ENCODE measurements at places on chromosomes 3 and 15. TPM values are rescaled to one million over a fixed set of nuclear protein-coding genes. Genes with fewer than 3 reads are reported as not detected.

The LRRN1 gene
- total RNA-seq, result under 0.01 TPM

The FEM1B gene
- 61.7 TPM for total RNA-seq

The INAFM2 gene
- 11.9 TPM for total RNA-seq

The NRROS gene
- 0.32 TPM for total RNA-seq

The GPR15 gene
- total RNA-seq, result not detected

The GRIP2 gene
- total RNA-seq, result 0.64 TPM

The TPRG1 gene
- total RNA-seq, result 1.3 TPM

The CPN2 gene
- total RNA-seq, result not detected

DNA sequence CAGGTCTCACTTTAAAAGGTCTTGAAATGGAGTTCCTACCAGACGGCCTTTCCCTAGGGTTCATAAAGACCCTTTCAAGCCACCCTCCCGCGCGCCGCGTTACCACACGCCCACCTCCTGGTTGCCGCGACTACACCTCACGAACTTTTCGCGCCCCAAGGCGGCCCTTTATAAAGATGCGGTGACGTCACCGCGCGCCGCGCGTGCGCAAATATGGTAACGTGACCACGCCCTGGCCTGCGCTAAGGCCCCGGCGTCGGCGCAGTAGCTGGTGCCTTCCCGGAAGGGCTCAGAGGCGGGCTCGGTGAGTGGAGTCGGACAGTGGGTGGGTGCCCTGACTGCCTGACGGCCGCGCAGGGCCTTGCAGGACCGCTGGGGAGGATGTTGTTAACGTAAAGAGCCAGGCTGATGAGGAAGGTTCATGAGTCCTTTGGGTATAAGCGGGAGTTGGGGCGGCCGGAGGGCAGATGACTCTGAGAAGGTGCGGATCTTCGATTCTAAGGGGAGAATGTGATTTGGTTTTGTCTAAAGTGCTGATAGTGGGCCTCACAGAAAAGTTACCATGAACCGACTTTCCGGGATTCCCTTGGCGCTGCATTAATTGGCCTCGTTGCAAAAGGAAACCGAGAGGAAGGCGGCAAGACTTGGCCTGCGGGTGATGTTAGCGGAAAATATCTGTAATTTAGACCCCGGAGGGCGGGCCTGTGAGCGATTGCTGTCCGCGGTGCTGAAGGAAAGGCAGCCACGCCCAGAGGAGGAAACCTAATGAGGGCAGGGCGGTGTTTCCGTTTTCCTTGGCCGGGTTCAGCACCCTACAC lies 54.4 kb downstream of the FEZF2 start:
- DNase-seq, result peak; percentile 84

- no peak for DNase-seq
Observed at GRCh38 chr3:46942076-46942475, 34.5 kb downstream of the CCDC12 start.

- no peak for DNase-seq
Observed at GRCh38 chr3:150421256-150421655, 13.2 kb downstream of the TSC22D2 start.

- DNase-seq, result no peak
Observed at GRCh38 chr3:64079369-64080150, 56.3 kb upstream of the PSMD6 start.

GRCh38 chr3:143548393-143548792 lies 299.9 kb downstream of the SLC9A9 start:
- no peak for DNase-seq

DNA sequence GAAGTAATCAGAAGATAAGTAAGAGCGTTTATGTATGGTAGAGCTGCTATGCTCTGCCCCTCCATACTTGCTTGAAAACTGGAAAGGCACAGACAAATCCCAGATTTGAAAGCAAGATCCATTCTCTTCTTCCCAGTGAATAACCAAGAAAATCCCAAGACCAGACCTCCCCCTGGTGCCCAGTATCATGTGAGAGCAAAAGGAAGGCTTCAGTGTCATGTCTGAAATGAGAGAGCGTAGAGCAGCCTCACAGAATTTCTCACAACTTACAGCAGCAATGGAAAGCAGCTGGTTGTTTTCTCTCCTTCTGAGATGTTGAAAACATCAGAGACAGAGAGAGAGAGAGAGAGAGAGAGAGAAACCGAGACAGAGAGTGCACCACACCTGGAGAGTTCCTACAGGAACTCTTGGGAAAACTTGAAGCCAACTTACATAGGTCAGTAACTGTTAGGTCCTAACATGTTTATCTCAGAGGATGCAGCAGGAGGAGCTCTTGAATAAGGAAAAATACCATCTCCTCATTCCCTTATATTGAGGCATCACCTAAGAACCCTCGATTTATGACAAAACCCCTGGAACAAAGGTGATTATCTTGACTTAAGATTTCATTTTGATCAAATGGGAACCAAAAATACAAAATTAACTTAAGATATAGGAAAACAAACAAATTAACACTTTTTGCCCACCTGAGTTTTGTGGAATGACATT lies 273.3 kb downstream of the NSUN3 start:
- DNase-seq, result peak; percentile 63

DNA sequence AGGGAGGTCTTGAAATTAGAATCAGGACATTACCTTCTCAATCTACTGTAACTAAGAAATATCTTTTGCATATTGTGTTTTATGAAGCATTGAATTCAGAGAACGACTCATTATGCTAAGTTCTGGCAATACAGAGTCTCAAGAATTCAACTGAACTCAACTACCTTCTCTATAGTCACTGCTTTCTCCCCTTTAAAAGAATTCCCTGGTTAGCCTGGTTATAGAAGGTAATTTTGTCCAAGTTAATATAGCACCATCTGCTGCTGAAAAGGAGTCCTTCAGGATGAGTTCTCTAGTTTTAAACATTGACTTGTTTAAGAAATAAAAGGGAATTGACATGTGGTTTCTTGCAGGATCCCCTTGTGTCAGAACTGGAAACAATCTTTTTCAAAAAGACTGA lies 60.2 kb downstream of the IL16 start:
- DNase-seq, result peak; percentile 62

DNA sequence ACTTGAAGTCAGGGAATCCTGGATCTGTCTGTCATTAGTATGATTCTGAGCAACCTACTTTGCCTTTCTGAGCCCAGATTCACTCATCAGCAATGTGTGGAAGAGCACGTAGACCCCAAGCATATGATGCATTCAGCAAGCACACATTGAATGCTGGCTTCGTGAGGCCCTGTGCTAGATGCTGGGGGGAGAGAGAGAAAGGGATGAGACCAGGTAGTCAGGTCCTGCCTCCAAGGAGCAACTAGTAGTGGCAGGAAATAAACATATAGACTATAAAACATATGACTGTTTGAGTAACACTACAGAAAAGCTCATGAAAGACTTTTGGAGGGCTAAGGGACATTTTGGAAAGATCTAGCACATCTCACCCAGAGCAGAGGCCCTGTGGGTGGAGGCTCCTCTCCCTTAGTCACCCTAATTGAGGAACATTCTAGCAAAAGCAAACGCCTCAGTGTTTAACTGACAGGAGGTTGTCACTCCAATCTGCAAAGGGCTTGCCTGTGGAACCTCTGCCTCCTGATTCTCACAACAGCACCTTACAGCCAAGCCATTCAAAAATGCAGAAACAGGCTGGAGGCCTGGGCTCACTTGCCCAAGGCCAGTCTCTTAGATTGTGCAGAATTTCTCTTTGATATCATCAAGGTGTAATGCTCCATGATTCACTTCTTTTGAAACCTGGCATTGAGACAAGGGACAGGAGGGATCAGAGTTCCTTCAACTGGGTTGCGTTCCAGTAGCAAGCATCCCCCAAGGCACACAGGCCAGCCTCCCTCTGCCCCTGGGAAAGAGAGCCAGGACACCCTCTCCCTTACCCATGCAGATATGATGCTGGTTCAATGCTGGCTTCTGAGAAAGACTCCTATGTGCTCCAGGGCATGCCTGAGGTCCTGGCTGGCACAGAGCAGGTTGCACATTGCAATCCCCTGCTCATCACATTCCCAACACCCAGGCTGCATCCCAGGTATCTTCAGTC lies 26.1 kb downstream of the STARD5 start:
- no peak for DNase-seq

DNA sequence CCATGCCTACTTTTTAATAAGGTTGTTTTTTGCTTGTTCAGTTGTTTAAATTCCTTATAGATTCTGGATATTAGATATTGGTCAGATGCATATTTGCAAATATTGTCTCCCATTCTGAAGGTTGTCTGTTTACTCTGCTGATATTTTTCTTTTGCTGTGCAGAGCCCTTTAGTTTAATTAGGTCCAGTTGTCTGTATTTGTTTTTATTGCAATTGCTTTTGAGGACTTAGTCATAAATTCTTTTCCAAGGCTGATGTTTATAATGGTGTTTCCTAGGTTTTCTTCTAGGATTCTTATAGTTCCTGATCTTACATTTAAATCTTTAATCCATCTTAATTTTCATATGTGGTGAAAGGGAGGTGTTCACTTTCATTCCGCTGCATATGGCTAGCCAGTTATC lies 77.4 kb downstream of the PTPRG start:
- DNase-seq, result peak; percentile 30

- DNase-seq, result peak; percentile 30
Observed at GRCh38 chr3:9224490-9224889, 25.0 kb downstream of the SRGAP3 start.

DNA sequence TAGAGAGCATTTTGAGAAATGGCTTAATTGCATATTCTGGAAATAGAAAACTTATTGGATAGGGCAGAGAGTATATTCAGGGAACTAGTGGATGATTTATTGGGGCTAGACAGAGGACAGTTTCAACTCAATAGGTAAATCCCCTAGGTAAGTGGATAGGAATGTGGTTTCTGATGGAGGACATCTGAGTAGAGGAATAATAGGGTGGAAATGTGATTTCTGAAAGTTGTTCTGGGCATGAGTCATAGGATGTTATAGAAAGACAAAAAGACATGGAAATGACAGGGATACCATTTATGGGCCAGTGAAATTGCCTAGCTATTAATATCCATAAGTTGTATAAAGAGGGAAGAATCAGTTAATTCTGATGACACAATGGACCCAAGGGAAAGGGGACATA lies 563.3 kb upstream of the GOLIM4 start:
- no peak for DNase-seq

- no peak for DNase-seq
Observed at GRCh38 chr3:17683542-17684207, 58.8 kb downstream of the TBC1D5 start.

GRCh38 chr3:107323723-107324122 lies 53.5 kb upstream of the CCDC54 start:
- no peak for DNase-seq

GRCh38 chr3:99953596-99953995 lies 135.9 kb downstream of the CMSS1 start:
- DNase-seq, result no peak

GRCh38 chr3:182911782-182912111 lies 68.6 kb downstream of the DCUN1D1 start:
- no peak for DNase-seq

DNA sequence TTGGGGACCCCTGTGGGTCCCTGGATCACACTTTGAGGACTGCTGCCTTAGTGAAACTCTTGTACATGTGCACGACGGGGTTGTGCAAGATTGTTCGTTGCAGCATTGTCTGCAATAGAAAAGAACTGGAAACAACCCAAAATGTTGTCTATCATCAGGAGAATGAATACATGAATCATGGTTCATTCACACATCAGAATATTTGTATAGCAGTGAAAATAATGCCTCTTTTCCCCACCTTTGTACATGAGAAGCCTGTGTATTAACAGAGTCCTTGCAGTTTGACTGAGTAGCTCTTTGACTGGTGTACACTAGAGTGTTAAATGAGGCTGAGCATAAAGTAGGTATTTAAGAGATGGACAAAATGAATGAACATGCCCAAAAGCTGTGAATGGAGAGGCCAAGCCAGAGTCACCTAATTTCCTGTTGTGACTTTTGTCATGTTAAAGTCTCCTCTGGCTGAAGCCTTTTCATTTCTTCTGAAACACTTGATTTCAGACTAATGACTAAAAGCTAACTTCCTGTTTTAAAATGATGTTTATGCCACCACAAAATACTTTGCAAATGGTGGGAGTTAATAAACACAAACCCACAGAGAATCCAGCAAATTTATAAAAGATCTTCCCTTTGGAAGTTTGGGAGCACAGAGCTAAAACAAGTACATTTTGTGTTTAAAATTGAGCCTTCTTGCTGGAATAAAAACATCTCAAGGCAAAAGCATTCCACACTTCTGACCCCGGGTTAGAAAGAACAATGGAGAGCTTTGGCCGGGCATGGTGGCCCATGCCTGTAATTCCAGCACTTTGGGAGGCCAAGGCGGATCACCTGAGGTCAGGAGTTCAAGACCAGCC lies 20.6 kb upstream of the USP3 start:
- DNase-seq, result no peak

DNA sequence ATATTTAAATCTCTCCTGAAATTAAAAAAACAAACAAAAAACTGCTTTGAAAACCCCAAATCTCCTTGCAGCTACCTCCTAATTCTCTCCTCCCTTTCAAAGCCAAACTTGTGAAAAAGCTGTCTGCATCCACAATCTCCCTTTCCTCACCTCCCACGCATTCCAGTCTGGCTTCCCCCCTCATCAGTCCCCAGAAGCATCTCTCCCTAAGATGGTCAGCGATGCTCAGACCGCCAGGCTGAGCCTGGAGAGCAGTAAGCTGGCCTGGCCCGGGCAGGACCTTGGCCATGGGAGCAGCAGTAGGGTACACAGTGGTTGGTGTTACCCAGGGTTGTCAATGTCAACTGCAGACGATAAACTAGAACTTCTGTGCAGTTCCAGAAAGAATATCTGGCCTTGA lies 32.9 kb upstream of the BLM start:
- DNase-seq, result no peak

DNA sequence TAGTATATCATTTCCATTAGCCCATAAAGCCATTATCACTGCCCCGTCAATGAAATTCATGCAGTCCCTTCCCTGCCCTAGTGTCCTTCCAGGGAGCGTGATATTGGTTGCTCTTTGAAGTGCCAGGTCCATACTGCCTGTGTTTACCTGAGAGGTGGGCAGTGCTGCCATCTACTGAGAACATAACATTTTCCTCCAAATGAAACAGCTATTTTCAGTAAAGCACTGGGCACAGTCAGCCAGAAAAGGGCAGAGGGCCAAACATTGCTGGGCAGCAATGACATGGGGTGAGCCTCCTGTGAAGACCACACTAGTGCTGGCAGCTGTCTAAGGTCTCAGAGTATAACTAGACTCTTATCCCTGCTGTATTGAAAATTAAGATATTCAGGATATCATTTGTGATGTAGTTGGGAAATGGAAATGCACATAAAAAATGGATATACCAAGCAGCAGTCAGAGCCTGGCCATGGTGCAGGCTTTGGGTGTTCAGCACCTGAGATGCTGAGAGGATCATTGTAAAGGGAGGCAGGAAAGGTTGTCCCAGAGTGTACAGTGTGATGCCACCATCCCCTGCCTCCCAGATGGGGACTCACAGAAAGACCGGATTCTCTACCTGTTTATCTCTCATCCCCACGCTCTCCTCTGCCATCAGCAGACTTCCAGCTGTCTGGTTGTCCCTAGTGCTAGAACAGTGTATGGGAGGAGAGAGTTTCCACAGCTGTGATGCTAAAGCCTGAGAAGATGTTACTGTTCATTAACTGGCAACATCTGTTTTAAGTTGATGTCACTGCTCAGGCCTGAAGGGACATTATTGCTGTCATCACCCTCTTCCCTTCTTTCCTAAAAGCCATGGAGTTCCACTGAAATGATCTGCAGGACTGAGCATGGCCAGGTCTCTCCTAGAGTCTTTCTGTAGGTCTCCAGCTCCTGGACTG lies 108.8 kb downstream of the ARNT2 start:
- DNase-seq, result peak; percentile 40

GRCh38 chr3:14463330-14464140 lies 61.1 kb downstream of the SLC6A6 start:
- no peak for DNase-seq

Measured in fibroblast of villous mesenchyme (primary cell).